ENCODE measurements at places on chromosomes 5 and 9. TPM values are rescaled to one million over a fixed set of nuclear protein-coding genes. Genes with fewer than 3 reads are reported as not detected.

DNA sequence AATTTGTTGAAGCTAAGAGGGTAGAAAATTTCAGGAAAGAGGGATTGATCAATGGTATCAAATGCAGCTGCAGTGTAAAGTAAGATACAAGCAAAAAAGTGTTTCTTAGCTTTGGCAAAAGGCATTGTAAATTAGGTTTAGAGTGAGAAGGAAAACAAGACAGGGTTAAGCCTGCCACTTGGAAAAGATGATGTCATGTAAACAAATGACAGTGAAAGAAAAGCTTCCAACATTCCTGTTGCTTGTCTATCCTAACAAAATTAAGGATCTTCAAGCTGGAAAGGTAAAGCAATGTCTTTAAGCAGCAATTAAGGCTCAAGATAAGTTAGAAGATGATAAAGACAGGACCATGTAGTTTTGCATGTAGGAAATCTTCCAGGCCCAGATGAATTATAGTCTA, 139.1 kb upstream of the PPP2R2B start:
- H3K27me3 ChIP-seq: no peaks in the 10 kb centered on the region
- H3K4me3 ChIP-seq: no peak overlapping the region
- H3K36me3 ChIP-seq: no peaks in the 10 kb centered on the region
- DNase-seq: no peak
- H3K4me1 ChIP-seq: no peaks in the 10 kb centered on the region

- no peak overlapping the region for H3K4me3 ChIP-seq
- no peak for DNase-seq
- peaks cover 6% of the 10 kb centered on the region for H3K27me3 ChIP-seq
- peaks cover 7% of the 10 kb centered on the region for H3K4me1 ChIP-seq
- H3K27ac ChIP-seq: no peak overlapping the region
Measured at GRCh38 chr9:132752877-132753592, 82.8 kb downstream of the GTF3C4 start.

IRX2 gene
- 55.2 TPM for polyA plus RNA-seq

MAPKAP1 gene
- 66.7 TPM for polyA plus RNA-seq

DNA sequence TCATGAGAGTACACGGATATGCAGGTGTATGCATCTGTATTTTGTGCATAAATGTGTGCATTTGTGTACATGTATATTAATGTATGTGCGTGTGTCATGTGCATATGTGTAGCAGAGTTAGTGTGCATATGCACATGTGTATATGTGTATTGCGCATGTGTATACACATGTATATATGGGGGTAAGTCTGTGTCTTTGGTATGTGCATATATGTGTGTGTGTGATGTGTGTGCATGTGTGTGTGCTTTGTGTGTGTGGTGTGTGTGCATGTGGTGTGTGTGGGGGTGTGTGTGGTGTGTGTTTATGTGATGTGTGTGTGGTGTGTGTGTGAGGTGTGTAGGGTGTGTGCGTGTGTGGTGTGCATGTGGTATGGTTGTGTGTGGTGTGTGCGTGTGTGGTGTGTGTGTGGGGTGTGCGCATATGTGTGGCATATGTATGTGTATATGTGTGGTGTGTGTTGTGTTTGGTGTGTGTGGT, 13.1 kb upstream of the CTSL start:
- no peaks in the 10 kb centered on the region for H3K27me3 ChIP-seq
- H3K4me3 ChIP-seq: no peak overlapping the region
- no peaks in the 10 kb centered on the region for H3K36me3 ChIP-seq
- no peak overlapping the region for H3K27ac ChIP-seq

All from cardiac muscle cell (in vitro differentiated cells and primary cell).